ENCODE measurements at places on chromosomes 4 and X.

- DNase-seq, result peak; percentile 90
Measured at GRCh38 chrX:77910108-77910840, at the start of gene ATP7A. TSS of gene ATP7A (plus strand) at chrX:77910693. CDS start at chrX:77971642, 60,949 bp downstream.

DNA sequence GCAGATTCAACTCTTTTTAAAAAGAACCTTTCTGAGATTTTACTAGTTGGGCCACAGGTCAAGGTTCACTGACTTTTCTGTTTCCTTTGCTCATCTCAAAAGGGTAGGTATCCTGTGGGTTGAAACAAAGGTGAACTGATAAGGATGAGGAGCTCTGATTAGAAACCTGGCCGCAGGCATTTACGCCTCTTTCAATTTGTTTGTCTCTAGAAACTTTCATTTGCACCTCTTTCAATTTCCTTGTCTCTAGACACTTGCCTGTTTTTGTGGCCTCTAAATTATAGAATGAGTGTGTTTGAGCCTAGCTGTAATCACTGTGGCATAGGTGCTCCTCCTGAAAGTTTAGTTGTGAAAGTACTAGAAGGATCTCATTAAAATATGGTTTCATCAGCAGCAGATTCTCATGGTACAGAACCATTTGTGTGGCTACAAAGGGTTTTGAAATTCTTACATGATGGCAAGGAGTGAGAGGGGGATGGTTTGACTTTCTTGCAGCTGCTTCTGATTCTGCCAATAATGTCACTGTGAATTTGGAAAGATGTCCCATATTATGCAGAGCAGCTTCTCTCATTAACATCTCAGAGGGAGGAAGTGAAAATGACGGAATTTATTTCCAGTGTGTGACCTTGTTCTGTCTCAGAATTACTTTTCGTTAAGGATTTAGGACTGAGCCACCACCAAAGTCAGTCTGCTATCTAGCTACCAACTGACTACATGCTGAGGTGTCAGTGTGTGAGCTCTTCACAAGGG is 142.2 kb downstream of the SH2D1A start:
- no peak for DNase-seq

DNA sequence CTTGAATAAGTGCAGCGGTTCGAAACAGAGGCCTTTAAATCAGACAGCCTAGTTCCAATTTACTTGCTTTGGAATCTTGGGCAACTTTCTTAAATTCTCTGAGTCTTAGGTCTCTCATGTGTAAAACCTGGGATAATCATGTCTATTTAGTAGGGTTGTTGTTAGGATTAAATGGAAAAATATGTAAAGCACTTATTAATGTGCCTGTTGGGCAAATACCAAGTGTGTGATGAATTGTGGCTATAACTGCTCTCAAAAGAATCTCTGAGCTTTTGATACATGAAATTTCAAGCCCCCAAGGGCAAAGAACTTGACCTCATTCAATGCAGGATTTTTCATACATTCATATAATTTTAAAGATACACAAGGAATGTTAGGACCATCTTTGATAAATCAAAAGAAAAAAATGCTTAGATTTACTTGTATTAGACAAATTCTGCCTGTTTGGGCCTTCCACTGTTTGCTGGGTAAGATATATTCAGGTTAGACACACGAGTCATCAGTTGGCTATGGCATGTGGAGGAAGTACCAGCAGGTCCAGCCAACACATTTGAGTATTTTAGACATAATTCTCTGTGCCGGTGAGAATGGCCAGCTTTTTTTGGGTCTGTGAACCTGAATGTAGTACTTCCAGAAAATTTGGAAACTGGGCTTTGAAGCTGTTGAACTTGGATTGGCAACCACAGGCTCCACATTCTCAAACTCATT is 241.4 kb upstream of the CNKSR2 start:
- peak; percentile 70 for DNase-seq

DNA sequence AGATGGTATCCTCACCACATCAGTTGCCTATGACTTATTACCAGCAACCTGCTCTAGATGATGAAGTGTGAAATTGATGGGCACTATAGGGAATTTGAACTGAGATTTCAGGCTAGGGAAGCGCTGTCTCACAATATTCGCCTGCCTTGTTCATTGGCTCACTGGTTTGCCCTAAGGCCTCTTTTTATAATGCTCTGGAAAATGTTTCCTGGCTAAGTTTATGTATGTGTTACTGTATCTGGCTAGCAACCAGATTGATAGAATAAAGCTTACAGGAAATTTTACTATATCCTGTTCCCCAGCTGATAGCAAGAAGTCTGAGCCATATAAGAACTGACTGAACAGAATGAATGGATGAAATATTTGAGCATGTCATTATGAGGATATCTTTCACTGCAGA is 71.6 kb downstream of the GSTCD start:
- no peak for DNase-seq

All from EL (cell line).